ENCODE measurements at places on chromosomes 7 and 10.

- DNase-seq = no peak
Observed at GRCh38 chr7:30915005-30915601, 3.5 kb downstream of the AQP1 start.

DNA sequence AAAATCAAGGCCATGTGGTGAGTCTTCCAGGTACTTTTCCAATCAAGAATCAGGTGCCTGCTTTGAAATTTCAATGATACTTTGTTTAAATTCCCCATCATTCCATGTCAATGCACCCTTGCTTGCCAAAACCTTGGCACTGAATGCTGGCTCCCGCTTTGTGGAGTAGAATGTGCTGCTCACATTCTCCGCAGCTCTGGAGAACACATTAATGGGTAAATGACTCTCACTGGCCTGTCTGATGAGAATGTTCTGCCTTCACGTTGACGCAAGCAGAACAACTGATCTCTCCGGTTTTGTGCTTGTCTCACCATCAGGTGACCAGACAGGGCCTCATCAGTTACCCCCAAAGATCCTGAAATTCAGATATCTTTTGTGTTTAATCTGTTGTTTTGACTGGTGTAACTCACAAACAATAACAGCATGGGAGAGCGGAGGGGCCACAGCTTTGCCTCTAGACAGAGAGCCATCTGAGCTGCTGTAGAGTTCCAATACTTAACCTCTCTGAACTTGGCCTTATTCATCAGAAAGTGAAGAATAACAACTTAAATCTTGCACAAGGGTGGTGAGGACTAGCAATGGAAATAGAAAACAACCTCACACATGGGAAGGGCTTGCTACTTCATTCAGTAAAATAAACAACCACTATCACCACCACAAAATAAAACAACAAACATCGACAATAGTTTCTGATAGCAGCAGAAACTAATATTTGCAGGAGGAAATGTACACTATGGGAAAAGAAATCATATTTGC is 276.9 kb upstream of the IGFBP3 start:
- DNase-seq = no peak

DNA sequence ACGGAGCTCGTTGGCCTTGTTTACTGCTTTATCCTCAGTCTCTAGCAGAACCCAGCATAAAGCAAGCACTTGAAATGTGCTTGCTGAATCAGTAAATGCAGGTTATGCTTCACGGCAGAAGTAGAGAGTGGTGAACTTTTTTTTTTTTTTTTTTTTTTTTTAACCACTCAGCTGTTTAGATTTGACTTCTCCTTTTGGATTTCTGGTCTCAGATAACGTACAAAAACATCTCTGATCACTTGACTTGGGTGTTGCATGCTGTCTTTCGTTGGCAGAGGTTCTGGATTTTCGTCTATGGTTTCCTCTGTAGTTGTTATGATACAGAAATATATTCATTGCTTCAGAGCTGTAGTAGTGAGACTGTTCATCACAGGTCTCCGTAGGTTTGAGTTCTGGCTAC is 242.5 kb upstream of the HABP2 start:
- no peak for DNase-seq

DNA sequence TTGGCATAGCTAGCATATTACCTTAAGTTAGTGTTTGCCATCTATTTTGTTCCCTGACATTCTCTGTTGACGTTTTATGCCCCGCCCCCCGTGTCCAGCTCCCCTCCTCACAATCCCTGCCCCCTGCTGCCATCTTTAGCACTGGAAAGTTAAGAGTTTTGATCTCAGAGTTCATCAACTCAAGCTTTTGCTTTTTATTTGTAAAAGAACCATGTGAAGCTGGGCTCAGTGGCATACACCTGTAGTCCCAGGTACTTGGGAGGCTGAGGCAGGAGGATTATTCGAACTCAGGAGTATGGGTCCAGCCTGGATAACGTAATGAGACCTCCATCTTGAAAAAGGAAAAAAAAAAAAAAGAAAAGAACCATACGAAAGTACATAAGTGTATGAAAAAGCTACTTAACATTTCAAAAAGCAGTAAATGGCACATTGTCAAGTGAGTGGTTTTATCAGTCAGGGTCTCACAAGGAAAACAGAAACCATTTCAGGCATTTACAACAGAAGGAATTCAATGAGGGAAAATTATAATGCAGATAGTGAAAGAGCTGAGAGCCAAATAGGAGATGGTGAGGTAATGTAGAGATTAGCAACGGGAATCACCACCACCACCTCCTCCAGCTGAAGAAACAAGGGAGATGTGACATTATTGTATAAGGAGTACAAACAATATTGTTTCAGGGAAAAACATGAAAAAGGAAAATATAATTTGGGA is 64.9 kb downstream of the MCU start:
- DNase-seq = peak; percentile 19

GRCh38 chr10:62492012-62492869 is 118.1 kb downstream of the ZNF365 start:
- DNase-seq = no peak

DNA sequence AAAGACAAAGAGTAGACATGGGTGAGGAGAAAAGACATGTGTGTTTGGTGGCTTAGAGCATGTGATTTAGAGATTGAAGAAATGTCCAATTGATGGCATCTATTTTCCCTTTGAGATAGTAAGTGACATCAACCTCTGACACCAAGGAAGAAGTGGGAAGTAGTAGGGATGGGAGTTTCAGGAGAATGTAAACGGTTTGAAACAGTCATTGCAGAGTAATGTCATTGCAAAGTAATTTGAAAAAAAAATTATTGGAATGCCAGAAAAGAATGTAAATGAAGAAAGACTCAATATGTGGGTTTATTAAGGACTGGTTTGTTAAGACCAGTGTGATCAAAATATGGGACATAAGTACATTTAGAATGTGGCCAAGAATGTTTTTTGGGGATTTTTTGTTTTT is 26.6 kb downstream of the GNG11 start:
- DNase-seq = no peak

- DNase-seq = no peak
Observed at GRCh38 chr10:100859484-100859763, 53.3 kb upstream of the SLF2 start.

GRCh38 chr7:30134611-30135300 is at the start of gene MTURN:
Gene MTURN, plus strand, starts transcription at chr7:30134986. Its CDS starts 151 bp downstream, at chr7:30135137.
- DNase-seq = peak; percentile 89
